ENCODE measurements at places on chromosomes 5 and 9.

- DNase-seq: no peak
Observed at GRCh38 chr5:133957080-133957479, 11.3 kb downstream of the C5orf15 start.

GRCh38 chr9:134935056-134935640, 17.4 kb upstream of the FCN1 start:
- DNase-seq: no peak

DNA sequence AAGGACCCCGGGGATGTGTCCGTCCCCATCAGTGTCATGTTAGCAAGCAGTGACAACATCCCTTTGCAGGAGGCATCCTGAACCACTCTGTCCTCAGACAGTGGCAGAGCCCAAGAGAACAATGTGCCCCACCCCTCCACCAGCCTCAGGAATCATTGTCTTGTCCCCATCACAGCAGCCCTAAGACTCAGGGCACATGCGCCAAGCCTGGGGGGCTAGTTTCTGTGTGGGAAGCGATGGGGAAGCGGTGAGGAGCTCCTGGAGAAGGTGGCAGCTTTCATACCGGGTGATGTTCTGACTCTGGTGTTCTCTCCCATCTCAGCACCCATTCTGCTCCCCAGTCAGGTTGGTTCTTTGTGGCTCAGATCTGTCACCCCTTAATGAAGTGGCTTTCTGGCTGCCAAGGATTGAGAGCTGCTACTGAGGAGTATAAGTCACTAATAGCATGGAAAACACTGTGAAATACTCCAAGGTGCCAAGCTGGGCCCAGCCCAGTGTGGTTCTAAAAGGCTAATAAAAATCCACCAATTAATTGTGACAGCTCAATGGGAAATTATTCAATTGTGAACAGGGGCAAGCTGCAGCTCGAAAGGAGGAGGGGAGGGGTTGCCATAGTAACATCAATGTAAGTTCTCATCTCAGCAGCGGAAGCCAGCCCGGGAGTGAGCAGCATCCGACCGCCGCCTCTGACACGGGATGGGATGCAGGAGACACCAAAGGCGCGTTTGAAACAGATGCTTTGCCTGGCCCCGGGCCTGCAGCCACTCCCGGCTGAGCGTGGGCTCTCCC, 4.7 kb downstream of the QRFP start:
- DNase-seq: no peak

DNA sequence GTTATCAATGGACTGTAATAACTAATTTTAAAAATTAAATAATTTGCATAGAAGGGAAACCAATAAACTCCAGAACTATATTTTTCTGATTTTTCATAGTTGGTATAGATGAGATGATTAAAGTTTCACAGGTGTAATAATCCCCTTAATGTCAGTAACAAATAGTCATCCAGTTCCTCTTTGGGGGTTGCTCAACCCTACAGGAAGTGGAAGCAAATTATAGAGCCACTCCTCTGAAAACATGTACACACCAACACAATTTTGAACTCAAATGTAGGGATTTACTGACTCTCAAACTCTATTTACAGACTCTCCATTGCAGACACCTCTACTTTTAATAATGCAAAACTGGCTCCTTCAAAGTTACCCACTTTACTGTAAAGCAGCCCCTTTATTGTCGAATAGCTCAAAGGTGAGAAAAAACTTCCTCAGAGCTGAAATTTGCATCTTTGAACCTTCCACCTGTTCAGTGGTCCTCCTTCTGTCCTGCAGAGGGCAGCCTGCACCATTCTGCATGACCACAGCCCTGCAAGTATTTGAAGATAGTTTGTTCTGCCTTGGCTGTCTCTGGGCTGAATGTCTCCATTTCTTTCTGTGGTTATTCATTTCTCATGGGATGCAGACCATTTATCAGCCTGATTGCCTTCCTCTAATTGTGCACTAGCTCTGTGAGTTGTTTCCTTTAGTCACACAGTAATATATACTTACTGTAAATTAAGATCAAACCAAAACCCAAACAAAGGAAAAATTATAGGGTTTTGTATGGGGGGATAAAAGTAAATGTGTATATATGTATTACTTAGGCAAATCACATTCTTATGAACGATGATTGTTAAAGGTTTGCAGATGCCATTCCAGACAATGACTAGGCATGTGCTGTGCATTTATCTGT, 383.2 kb upstream of the SGCD start:
- DNase-seq: no peak

- DNase-seq: no peak
Observed at GRCh38 chr5:96016216-96016615, 54.6 kb upstream of the ELL2 start.

GRCh38 chr9:94982211-94982610, 255.7 kb downstream of the AOPEP start:
- no peak for DNase-seq

DNA sequence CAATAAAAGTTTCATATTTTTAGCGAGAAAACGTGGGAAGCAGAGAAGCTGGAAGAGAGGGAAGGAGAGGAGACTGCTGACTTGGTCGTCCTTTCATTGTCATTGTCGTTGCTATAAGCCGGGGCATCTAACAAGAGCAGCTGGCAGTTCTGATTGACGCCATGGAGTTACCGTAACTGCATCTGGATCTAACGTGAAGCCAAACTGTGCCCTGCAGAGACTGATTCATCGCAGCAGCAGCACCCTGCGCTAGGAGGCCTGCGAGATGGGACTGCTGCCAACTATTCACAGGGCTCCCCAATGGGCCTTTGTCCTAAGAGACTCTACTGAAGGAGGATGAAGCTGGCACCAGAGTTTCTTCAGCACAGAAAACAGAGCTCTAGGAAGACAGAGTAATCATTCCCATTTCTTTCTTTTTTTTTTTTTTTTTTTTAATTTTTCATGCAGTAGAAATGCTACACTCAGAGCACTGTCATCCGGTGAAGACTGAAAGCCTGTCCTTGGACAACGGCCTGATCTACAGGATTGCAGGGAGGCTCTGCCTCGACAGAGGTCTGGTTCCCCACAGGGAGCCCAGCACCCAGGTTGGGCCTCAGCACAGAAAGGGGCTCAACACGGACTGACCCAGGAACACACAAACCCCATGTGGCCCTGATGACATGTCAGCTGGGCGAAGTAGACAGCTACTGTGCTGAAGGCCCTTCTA, 47.8 kb downstream of the RETREG1 start:
- peak; percentile 80 for DNase-seq

DNA sequence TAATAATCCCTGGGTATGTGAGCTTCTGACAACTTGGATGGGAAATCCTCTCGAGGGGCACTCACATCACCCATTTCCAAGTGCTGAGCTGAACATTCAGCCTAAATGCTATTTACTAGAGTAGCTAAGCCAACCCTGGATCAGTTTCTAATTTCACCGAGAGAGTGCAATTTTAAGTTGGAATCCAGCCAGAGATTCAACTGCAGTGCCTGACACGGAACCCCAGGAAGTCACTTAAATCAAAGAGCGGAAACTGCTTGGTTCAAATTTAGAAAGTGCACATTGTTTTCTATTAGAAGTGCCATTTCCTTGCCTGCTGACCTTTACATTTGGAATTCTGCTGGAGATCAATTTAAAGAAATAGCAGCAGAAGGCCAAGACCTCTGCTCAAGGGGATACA, 8.8 kb downstream of the SPRY4 start:
- no peak for DNase-seq

DNA sequence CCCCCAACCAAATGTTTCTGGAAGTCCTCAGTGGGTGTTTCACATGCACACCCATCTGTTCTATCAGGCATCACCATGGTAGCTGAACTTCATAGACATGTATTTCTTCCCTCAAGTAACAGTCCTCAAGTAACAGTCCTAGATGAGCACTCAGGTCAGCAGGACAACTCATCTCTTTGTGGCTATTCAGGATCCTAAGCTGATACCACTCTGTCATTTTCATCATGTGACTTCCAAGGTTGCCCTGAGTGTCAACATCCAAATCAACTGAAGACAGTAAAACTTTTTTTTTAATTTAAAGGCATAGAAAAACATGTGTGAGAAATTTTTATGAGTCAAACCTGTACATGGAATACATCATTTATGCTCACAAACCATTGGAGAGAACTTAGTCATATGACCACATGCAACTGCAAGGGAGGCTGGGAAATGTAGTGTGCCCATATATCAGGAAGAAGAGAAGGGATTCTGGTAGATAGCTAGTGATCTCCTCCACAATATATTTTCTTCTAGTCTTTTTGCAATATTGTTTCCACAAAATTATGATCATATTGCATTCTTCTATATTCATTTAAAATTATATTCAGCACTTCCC, 64.2 kb upstream of the FST start:
- DNase-seq: no peak

DNA sequence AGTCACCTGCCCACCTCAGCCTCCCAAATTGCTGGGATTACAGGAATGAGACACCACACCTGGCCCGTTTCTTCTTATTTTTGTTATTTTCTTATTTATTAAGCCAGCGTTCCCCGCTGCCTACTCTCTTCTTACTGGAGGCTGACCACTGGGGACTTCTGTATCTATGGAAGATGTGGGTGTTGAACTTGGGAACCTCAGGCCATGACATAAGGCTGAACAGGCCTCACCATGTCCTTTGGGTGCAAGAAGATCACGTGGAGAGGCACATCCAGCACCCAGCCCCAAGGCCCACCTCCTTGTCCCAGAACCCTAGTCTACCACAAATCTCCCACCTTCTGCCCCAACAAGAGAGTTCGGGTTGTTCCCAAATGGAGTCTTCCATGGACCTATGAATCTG, 59.4 kb upstream of the NEK6 start:
- no peak for DNase-seq

DNA sequence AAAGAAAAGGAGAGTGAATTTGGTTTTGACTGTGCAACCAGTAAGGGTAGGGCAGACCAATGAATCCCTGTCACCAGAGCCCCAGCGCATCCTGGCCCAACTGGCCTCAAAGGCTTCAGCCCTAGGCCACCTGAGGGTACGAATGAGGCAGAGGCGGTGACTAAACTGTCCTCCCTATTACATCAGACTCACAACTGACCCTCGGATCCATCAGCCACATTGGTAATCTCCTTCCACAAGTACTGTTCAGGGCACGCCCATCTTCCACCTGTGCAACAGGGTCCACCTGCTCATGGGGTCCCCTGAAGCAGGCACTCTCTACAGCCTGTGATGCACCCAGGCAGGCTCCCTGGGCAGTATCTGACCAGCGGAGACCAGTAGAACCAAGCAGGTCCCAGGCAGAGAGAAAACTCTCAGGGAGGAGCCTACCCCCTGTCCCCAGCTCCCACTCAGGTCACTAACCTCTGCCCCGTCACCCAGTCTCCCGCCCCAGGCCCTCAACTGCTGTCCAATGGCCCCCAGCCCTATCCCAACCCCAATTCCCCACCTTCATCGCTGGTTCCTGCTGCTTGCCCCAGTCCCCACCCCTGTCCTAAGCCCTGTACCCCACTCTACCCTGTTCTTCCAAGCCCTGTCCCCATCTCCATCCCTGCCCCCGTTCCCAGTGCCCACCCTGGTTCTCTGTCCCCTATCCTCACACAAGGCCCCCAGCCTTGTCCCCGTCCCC, 904 bp downstream of the EDF1 start:
- no peak for DNase-seq

DNA sequence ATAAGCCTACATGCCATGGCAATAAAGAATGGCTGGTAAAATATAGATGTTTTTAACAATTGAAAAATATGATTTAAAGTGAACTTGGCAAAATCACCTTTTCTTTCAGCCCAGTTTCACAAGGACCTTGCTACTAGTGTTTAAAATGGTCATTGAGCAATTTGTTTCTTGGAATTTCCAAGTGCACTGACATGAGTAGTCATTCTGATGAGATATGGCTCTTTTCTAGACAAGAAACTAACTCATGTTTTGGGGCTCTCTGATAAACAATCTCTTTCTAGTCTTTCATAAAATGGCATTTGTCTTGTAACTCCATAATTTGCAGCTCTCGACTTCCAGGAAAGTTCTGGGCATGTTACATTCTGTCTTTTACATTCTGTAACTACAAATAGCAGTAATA, 176.8 kb downstream of the NR2F1-AS1 start:
- no peak for DNase-seq

- no peak for DNase-seq
Observed at GRCh38 chr9:118318770-118319431, 614.7 kb downstream of the TLR4 start.

DNA sequence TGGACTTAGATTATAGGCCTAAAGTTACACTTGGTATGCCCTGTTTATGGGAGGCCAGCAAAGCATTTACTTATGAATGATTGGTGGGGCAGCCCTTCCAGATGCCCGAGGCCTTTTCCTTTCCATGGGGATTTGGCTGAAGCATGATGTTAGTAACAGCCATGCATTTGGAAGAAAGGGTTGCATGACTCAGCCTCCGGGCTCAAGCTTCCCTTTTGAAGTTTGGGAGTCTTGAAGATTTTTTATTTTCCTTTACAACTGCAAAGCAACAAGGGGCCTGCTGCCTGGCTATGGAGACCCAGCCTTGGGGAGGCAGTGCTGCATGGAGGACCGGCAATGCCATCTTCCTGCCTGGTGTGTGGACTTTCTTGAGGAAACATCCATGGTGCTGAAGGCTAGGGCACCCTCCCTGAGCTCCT, 244.7 kb downstream of the ICE1 start:
- DNase-seq: no peak

DNA sequence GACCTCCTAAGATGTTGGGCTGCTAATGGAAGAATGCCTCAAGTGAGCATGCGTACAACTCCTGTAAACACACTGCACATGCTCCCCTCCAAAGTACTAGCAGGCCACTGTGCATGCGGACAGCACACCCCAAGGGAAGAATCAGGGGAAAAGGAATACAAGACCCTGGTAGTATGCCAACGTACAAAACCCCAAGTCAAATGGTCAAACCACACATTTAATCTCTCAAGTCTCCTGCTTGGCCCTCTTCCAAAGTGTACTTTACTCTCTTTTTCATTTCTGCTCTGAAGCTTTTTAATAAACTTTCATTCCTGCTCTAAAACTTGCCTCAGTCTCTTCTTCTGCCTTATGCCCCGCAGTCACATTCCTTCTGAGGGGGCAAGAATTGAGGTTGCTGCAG, 466.4 kb downstream of the DMRTA1 start:
- no peak for DNase-seq

GRCh38 chr9:14031810-14032209, 282.1 kb downstream of the NFIB start:
- DNase-seq: no peak

GRCh38 chr9:108134486-108135128, 645.0 kb upstream of the KLF4 start:
- DNase-seq: no peak

GRCh38 chr9:94991961-94992907, 265.7 kb downstream of the AOPEP start:
- DNase-seq: no peak

DNA sequence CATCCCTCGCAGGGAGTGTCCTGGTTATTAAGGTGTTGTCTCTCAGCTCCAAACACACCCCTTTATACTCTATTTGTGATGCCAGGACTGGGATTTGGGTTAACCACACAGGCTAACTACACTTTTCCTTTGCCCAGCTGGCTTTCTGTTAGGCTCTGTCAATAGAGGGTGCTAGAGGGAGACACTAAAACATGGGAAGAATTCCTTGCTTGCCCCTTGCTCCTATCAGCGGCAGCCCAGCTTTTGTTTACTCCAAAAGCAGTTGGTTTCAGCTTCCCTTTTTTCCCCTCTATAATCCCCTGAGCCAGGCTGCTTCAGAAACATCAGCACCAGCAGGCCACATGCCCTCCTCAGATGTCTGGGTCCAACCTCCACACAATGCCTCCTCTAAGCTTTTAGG, 297.1 kb downstream of the KCTD16 start:
- DNase-seq: no peak

- DNase-seq: no peak
Observed at GRCh38 chr9:132806723-132807421, 71.2 kb downstream of the AK8 start.

Measured in breast epithelium (tissue), 4 donors.